ENCODE measurements at places on chromosomes 2 and 18.

GRCh38 chr2:24247592-24247991, 72.7 kb downstream of the FAM228A start:
- H3K27ac ChIP-seq = no peak overlapping the region
- no peaks in the 10 kb centered on the region for H3K4me1 ChIP-seq
- H3K27me3 ChIP-seq = no peaks in the 10 kb centered on the region
- no peak overlapping the region for H3K4me3 ChIP-seq
- H3K36me3 ChIP-seq = peaks cover 57% of the 10 kb centered on the region

- DNase-seq = no peak
- no peaks in the 10 kb centered on the region for H3K36me3 ChIP-seq
- no peak overlapping the region for H3K4me3 ChIP-seq
- no peak overlapping the region for H3K27ac ChIP-seq
- H3K27me3 ChIP-seq = no peaks in the 10 kb centered on the region
- H3K4me1 ChIP-seq = no peaks in the 10 kb centered on the region
These were observed 20.1 kb upstream of the LTBP1 start for GRCh38 chr2:32926708-32927084.

DNA sequence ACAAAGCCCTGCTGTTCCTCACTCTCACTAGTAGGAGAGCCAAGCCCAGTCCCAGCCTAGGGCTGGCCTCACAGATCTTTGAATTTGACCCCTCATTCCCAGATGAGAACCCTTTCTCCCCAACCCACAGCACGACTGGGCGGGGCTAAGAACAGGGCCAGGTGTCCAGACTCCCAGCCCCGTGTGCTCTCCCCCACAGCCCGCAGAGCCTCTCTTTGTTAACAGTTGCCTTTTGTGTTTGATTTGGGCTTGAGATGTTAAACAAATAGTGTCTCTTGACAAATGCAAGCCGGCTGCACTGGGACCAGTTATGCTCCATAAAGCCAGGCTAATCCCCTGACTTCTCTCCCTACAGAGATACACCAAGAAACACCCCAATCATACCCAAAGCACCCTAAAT, 4.7 kb upstream of the KCNK3 start:
- H3K27ac ChIP-seq = no peak overlapping the region
- DNase-seq = no peak
- no peak overlapping the region for H3K4me3 ChIP-seq
- H3K4me1 ChIP-seq = no peaks in the 10 kb centered on the region

DNA sequence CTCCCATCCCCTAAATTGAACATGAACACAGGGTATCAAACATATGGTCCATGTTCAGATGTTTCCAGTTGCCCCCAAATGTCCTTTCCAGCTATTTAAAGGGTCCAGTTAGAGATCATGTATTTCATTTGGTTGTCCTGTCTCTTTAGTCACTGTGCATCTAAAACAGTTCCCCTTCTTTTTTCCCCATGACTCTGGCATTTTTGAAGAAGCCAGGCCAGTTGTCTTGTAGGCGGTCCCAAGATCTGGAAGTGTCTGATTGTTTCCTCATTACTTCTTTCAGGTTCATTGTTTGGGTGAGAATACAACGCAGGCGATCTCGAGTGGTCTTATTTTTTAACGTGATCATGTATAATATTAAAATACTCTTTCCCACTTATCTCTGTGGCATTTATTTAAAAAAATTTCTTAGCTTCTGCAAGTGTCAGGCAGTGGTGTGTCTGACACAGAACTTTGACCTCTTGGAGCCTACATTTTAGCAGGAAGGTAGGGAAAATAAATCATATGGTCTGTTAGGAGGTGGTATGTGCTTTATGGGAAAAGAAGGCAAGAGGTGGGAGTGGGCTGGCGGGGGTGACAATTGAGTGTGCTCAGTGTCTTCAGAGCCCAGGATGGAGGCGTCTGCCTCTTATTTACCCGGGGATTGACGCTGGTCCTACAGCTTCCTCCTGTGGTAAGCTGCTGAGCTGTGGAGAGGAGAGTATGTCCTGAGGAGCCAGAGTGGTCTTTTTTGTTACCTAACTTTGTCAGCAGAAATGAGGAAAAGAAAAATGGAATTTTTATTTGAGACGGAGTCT, 8.1 kb downstream of the RAB31 start:
- H3K4me3 ChIP-seq = no peak overlapping the region
- no peak for DNase-seq
- H3K4me1 ChIP-seq = no peaks in the 10 kb centered on the region
- H3K27me3 ChIP-seq = no peaks in the 10 kb centered on the region
- H3K27ac ChIP-seq = no peak overlapping the region

Measured in CD8-positive, alpha-beta memory T cell (primary cell).